ENCODE measurements at places on chromosomes 12 and 14.

- DNase-seq: no peak
Observed at GRCh38 chr12:113171543-113171942, 13.7 kb downstream of the DDX54 start.

DNA sequence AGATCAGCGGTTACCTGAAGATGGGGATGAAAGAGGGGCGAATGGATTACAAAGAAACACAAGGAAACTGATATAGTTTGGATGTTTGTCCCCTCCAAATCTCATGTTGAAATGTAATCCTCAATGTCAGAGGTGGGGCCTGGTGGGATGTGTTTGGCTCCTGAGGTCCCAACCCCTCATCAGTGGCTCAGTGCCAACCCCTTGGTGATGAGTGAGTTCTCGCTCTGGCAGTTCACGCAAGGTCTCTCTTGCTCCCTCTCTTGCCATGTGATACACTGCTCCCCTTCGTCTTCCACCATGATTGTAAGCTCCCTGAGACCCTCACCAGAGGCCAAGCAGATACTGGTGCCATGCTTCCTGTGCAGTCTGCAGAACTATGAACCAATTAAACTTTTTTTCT, 28.0 kb downstream of the ITGA7 start:
- no peak for DNase-seq

- DNase-seq: no peak
Observed at GRCh38 chr14:37091651-37092050, 80.8 kb downstream of the SLC25A21 start.

- DNase-seq: no peak
Observed at GRCh38 chr12:65259501-65259900, 19.0 kb upstream of the MSRB3 start.

DNA sequence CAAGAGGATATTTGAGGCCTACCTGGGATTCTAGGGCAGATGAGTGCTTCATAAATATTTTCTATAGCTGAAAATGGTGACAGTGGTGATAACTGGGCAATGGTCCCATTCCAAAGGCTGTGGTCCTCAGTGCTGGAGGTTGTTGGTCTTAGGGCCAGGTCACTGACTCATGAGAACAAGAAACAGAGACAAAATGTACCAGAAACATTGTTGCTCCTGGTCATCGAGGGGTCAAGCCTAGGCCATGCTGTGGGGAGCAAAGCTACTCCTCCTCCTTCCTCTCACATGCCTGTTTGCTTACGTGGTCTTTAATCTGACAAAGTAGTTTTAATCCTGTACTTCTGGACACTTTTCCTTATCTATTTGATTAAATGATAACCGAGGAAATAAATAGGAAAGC, 33.8 kb downstream of the ERG28 start:
- DNase-seq: no peak

DNA sequence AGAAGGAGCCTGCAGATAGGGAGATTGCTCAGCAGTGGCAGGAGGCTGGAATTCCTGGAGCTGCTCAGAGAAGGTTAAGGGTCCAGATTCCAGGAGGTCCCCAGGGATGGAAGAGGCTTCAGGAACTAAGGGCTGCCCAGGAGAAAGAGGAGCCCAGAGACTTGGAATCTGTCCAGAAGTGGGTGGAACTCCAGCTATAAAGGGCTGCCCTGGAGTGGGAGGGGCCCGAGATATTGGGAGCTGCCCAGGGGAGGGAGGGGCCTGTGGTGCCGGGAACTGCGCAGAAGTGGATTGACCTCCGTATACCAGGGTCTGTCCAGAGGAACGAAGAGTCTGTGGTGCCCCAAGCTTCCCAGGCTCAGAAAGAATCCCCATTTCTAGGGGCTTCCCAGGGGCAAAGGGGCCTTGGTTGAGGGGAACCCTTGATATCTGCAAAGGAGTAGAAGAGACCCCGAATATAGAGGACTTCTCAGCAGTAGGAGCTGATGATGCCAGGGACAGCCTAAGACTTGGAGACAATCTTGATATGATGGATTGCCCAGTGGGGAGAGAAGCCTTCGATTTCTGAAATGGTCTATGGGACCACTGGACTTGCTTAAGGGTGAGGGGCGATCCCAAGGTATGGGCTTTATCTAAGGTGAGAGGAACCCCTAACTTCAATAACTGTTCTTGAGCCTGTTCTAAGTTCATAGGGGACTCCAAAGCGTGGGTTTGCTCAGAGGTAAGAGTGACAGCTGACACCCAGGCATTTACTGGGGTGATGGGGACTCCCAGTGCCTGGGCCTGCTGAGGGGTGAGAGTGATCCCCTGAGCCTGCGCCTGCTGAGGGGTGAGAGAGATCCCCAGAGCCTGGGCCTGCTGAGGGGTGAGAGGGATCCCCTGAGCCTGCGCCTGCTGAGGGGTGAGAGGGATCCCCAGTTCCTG, 45.0 kb downstream of the FAM186A start:
- no peak for DNase-seq

DNA sequence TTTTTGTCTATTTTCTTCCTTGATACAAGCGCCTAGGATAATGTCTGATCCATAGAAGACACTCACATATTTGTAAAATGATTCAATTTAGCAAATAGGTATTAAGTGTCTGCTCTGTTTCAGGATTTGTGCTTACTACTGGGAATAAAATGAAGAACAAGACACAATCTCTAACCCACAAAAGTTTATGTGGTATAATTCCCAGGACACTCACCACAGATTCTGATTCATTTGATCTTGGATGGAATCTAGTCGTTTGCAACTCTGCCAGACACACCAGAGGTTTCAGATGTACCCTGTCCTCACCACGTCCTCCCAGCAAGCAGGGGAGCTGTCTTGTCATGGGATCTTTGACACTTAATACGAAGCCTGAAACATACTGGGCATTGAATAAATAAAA, 208.3 kb downstream of the LRIG3 start:
- no peak for DNase-seq

DNA sequence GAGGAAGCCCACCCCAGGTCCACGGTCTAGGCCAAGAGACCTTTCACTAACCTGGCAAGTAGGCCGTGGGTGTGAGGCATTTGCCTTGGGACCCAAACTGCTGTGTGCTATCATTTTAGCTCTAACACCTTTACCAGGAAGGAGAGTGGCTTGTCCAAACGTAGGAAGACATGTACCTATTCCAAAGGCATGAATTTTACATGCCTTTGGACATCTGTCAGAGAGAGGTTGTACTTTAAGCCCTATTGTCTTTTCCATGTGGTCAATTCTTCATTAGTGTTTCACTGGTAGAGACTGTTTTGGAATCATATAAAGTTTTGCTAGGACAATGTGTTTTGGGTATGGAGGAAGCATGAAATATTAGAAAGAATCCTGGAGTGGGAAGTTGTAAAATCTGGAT, 148.8 kb downstream of the SLC41A2 start:
- DNase-seq: no peak

DNA sequence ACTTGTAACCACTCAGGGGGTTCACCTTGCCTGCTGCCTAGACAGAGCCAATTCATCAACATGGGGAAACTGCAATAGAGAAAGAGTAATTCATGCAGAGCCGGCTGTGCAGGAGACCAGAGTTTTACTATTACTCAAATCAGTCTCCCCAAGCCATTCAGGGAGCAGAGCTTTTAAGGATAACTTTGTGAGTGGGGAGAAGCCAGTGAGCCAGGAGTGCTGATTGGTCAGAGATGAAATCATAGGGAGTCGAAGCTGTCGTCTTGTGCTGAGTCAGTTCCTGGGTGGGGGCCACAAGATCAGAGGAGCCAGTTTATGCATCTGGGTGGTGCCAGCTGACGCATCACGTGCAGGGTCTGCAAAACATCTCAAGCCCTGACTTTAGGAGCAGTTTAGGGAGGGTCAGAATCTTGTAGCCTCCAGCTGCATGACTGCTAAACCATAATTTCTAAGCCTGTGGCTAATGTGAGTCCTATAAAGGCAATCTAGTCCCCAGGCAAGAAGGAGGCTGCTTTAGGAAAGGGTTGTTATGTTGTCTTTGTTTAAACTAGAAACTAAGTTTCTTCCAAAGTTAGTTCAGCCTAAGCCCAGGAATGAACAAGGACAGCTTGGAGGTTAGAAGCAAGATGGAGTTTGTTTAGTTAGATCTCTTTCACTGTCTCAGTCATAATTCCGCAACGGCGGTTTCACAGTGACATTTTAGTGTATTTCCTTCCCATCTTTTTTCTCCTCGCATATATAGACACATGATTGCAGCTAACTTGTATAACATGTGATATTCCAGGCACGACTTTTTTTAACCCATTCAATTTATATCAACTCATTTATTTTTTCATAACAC, 68.9 kb upstream of the NCOR2 start:
- DNase-seq: peak; percentile 71

DNA sequence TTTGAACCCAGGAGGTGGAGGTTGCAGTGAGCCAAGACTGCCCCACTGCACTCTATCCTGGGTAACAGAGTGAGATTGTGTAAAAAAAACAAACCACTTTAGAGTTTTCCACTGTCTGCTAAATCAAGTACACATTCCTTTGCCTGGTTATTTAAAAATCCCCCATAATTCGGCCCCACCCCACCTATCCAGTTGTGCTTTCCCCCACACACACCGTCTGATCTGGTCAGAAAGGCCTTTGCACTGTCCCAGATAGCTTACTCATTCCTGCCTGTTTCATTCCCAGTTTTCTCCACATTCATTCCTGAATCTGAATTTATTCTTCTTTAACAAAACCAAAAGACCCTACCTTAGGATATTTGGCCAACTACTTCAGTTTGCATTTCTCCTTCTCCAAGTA, 29.5 kb downstream of the NINJ2 start:
- DNase-seq: no peak

GRCh38 chr14:96100161-96101064, 61.3 kb downstream of the C14orf132 start:
- peak; percentile 53 for DNase-seq

- DNase-seq: no peak
Observed at GRCh38 chr14:104239861-104240301, 101.5 kb downstream of the KIF26A start.

DNA sequence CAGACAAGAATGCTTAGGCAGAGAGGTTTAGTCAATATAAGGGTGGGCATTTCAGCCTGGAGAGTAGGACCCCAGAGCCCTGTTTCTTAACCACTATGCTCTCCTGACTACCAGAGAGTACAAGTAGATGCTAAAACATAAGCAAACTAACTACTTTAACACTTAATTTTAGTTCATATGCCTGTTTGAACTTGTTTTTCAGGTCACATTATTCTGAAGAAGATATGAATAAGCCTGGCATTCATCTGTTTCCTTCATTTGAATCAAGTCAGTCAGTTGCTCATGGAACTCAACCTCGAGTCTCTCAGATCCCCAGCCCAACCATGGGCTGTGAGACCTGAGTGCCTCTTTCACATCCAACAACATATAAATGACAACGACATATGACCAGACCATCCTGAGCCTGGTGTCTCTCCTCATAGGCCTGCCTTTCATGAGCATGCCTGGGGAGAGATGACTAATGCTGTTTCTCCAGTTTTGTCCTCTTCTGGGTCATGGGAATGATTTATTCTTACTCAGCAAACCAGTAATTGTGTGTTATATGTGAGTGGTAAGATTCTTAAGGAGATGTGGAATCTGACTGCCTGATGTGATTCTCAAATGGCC, 251.1 kb upstream of the BTG1 start:
- DNase-seq: no peak

DNA sequence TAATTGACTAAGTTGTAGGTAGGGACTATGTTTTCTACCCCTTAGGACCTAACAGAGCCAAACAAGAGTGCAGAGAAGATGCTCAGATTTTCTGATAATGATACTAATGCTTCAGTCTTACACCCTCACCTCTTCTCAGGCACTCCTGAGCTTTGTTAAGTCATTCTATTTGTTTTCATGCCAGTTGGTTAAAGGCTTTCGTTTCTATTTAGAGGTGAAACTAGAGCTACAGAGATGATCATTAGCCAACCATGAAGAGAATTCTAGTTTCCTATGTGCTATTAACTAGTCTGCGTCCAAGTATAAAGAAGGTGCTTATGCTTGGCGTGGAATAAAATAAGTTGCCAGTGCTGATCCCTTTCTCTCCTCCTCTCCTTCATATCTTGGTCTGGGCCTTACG, 34.6 kb upstream of the PYGL start:
- no peak for DNase-seq

DNA sequence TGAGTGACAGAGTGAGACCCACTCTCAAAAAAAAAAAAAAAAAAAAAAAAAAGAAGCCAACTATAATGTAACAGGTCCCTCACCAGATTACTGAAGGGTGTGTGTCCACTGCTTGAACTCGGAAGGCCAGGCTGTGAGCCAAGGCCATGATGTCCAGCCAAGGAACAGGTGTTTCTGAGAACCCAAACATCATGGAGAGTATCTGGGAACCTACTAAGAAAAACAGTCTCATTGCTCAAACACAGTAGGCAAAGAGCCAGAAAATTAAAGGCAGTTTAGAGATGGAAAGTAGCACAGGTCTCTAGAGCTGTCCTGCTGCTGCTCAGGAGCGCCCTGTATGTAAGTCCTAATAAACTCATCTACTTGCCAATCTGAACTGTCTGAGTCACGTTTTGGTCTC, 12.5 kb upstream of the MAP4K5 start:
- DNase-seq: no peak

DNA sequence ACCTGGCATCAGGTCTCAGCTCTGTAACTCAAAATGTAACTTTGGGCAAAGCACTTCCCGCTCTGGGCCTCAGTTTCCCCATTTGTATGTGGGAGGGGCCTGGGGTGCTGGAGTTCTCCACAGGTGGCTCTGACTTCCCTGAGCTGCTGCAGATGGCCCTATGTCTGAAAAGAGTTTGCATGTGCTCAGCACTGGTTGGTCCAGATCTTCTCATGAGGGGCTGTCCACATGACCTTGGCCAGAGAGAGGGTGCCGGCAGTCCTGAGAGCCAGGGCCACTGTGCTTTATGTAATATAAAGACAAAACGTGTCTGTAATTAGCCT, 7.2 kb upstream of the CACNA2D4 start:
- DNase-seq: no peak

GRCh38 chr12:52992699-52993557, 13.3 kb upstream of the EIF4B start:
- DNase-seq: no peak

DNA sequence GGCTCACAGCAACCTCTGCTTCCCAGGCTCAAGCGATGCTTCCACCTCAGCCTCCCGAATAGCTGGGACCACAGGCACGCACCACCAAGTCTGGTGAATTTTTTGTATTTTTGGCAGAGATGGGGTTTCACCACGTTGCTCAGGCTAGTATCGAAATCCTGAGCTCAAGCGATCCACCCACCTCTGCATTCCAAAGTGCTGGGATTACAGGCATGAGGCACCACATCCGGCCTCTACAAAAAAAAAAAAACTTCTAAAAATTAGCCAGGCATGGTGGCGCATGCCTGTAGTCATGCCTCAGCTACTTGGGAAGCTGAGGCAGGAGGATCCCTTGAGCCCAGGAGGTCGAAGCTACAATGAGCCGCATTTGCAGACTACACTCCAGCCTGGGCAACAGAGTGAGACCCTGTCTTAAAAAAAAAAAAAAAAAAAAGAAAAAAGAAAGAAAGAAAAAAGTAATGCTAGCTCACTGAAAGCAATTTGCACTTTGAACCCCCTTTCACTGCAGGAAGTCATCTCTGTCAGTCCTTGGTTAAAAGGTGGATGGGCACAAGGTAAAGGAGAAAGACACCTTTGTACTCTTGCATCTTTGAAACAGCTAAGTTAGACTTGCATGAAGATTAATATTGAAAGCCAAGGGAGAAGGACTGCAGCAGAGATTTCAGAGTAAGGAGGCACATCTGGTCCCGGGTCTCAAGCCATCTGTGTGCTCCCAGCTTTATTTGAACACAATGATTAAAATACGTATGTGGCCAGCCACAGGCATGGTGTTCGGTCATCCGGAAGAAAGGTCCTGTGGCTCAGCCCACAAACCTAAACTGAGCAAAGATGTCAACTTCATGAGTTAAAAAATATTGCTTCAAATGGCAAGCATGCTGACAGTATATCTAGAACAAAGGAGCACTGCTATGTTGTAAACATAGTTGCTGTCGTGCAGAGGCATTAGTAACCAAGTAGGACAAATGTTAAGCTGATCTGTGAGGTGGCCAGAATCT, 103.8 kb upstream of the HMGA2 start:
- no peak for DNase-seq

Data from CD4-positive, alpha-beta T cell treated with Interleukin-15 for 4 hours (primary cell).